ENCODE measurements at places on chromosomes 16 and 17.

DNA sequence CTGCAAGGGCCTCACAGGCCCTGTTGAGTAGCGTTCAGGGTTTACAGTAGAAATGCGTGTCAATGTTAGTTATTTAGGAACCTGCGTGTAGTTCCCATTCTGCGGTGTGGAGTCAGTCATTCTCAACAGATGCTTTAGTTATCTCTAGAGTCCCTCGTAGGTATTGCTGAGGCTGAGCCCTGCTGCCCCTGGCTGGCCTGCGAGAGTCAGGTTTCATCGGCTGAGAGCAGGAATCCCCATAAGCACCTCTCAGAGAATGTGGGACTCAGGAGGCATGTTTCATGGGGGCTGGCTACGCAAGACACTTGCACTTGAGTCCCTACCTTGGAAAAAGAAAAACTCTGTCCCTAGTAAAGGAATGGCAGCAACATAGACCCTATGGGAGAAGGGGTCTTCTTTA lies 347.5 kb upstream of the ASIC2 start:
- no peak for DNase-seq

- no peak for DNase-seq
These were observed 76.6 kb upstream of the CORO6 start for GRCh38 chr17:29699283-29699682.

GRCh38 chr16:56106527-56106926 lies 84.8 kb upstream of the GNAO1 start:
- no peak for DNase-seq

DNA sequence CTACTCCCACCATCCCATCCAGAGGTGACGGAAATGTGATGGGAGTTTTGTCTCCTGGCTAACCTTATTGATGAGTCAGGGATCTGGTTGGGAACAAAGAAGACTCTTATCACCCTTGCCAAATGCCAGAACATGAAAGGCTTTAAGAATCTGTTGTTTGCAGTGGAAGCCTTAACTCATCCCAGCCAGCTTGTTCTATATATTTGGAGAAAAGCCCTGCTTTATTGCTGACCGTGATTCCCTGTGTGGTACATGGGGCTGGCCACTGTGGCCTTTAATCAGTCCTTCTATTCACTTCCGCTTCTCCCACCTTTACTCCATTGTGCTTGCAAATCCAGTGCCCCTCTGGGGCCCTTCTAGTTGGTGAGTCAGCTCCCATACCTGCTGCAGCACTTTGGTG lies 156.6 kb downstream of the PHKB start:
- no peak for DNase-seq

DNA sequence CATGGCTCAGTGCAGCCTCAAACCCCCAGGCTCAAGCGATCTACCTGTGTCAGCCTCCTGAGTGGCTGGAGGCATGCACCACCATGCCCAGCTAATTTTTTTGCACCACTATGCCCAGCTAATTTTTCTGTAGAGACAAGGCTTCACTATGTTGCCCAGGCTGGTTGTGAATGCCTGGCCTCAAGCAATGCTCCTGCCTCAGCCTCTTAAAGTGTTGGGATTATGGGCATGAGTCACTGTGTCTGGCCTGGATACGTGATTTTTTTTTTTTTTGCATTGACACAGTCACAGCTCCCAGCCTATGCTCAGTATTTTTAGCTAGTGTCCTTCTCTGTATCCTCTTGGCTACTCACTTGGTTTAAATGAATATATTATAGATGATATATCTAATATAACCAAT lies 377.0 kb upstream of the TNRC6C start:
- no peak for DNase-seq

- no peak for DNase-seq
These were observed 42.6 kb downstream of the NLRP1 start for GRCh38 chr17:5541610-5542202.

- DNase-seq, result no peak
These were observed 46.4 kb downstream of the DNAH2 start for GRCh38 chr17:7763919-7764318.

DNA sequence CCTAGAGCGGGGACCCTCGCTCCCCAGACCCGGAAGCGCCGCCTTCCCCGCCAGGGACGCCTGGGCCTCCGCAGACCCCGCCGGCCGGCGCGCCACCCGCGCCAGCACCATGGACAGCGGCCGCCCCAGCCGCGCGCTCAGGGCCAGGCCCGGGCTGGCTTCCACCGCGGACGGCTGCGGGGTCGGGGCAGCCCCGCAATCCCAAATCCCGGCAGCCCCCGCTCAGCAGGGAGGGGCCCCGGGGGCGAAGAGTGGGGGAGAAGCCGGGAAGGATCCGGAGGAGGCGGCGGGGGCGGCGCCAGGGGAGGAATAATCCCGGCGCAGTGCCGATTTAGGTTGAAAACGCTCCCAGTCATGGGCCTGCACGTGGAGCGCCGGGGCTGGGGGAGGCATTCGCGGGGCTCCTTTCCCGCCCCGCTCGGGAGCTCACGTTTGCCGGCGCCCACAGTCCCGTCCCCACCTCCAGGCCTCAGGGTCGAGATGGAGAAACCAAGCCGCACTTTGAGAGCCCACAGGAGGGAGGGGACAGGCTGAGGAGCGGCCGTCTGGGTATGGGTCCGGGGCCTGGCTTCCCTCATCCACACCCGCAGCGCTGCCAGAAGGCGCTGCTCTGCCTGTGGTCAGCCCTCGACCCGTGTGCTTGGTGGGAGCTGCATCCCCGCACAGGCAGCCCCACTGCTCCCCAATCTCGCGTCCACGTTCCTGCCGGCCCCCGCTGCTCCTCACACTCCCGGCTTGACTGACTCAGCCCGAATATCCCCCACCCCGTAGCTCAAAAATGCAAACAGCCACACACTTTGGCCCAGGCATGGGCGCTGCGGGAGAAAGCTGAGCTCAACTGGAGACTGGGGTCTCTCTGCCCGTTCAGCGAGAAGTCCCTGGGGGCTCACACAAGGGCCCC lies 4.7 kb downstream of the FBXL16 start:
- no peak for DNase-seq

DNA sequence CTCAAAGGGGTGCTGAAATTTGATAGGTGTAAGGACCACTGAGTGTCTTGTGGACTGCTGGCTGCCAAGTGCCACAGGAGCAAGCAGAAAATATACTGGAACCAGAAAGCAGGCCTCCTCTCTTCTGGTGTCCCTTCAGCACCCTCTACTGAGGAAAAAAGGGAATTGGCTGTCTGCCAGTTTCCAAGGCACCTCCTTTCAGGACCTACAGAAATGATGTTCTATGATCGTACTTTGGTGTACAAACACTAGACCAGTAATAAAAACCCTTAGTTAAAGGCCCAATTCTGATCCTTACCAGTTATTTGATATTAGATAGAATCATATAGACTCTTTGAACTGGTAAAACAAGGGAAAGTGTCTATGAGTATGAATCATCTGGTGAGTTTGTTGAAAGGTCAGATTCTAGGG lies 35.8 kb upstream of the BCAS3 start:
- DNase-seq, result peak; percentile 40

- no peak for DNase-seq
These were observed 21.7 kb downstream of the G6PC1 start for GRCh38 chr17:42922294-42922693.

- DNase-seq, result no peak
These were observed 19.7 kb downstream of the TEKT3 start for GRCh38 chr17:15321556-15322251.

DNA sequence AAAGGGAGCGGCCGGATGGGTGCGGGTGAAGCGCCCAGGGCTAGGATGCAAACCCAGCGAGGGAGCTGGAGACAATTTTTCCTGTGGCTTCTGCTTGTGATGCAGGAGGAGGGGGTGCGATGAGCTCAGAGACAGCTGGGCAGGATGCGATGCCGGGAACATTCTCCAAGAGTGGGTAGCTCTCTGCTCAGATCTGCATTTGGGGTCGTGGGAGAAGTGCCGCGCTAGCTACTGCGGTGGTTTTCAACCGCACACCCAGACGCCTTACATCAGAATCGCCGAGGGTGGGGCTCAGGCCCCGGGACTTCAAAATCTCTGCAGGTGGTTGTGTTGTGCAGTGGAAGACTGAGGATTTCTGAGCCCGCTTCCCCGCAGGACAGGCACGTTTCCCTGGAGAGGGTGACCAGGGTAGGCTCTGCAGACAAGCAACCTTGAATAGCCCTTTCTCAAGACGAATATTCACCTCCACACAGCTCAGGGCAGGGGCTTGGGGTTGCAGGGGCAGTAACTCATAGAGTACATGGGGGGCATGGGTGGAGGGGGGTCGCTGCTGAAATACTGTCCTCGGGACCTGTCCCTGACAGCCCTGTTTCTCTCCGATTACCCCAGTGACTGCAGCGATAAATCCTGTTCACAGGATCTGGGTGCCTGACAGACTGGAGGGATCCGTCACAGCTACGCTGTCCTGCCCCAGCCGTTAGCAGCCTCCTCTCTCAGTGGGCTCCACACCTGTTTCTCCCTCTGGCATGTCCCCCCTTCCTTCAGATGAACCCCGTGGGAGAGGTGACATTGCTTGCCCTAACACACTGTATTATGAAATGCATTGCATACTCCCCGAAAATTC lies 63.3 kb downstream of the HAPSTR1 start:
- no peak for DNase-seq

DNA sequence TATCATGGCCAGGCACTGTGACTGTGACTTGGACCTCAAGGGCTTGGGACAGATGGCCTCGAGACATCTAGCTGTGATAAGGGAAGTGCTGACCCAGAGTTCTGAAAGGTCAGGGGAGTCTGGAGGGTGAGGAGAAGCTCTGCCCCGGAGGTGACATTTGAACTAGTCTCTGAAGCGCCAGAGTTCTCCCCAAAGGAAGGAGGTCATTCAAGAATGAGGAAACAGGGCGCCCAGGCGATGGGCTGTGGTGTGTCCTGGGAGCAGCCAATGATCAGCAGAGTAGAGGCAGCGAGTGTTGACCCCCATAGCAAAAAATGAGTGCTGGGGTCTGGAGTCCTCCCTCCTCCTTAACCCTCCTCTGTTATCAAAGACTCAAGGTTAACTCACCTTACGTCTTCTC lies 4.9 kb downstream of the STARD3 start:
- no peak for DNase-seq

Measured in CD4-positive, alpha-beta T cell treated with Interleukin-15 for 1 hour (primary cell).